ENCODE measurements at places on chromosomes 16 and 17.

DNA sequence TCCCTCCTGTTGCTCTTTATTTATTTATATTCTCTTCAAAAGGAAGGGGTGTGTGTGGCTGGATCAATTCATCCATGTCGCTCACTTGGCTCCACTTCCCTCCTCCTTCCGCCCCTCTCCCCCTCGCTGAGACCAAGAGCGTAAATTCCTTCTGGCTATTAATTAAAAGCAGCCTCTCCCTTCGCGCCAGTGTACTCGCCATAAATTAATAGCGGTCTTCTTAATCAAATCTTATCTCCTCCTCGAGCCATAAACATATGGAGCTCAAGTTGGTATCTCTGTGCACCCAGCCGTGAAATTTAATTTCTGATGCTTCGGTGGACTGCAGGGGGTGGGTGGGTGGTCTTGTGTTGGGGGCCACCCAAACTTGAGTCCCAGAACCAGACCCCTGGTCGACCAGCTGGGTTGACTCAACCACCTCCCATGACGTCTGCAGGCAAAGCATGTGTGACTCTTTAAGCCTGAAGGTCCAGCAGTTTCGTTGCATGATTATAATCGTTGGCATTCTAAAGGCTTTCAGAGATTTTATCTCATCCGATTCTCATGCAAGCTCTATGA, 57.9 kb downstream of the SDK2 start:
- DNase-seq: no peak

DNA sequence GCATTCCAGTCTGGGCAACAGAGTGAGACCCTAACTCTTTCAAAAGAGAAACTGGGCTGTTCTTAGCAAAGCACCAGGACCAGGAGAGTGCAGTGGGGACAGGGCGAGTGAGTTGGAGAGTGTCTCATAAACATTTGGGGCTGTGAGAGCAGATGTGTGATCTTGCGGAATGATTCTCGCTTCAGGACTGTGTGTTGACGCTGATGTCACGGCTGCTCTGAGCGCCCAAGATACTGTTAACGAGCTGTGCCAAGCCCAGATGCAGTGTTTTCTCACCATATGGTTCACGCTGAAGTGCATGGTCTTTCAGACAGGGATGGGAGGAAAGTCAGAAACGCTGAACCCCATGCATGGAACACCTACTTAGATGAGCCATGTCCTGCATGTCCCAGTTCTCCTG, 438.2 kb downstream of the HS3ST4 start:
- DNase-seq: no peak

DNA sequence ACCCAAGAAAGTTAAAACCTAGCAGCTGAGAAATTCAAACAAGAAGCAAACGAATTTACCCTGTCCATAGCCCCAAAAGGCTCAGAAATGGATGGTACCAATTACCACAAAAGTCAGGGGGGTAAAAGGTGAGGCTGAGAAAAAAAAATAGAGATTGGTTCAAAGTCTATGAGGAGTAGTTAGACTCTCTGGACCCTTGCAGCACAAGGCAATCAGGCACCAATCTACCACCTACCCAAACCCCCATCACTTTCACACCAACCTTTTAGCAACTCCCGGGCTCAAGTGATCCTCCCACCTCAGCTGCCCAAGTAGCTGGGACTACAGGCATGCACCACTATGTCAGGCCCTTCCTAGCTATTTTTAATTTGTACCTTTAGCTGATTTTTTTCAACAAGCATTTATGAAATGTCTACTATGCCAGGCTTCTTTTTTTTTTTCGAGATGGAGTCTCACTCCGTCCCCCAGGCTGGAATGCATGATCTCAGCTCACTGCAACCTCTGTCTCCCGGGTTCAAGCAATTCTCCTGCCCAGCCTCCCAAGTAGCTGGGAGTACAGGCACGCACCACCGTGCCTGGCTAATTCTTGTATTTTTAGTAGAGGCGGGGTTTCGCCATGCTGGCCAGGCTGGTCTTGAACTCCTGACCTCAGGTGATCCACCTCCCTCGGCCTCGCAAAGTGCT, 40.8 kb downstream of the USP32 start:
- no peak for DNase-seq

GRCh38 chr16:24499193-24499814, 40.1 kb upstream of the RBBP6 start:
- DNase-seq: no peak

GRCh38 chr16:48471435-48471834, 86.2 kb upstream of the SIAH1 start:
- no peak for DNase-seq

DNA sequence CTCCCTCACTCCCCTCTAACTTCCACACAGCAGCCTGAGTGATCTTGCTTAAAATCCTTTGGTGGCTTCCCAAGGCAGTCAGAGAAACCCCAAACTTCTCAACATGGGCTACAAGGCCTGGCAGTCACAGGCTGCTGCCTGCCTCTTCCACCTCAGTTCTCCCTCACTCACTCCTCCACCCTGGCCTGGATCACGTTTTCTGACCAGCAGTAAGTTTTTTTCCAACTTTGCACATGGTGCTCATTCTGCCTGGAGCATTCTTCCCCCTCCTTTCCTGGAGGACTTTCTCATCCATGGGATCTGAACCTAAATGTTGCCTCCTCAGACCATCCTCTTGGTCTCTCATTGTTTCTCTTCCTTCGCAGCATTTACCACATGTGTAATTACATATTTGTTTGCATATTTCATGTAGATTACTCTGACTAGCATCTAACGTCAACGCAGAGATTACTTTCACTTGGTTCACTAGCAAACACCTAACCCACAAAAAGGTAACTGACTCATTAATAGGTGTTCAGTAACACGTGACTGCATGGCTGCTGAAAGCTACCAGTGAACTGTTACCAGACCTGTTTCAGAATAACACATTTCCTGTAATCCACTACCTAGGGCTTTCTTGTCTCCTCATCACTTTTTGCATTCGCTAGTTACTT, 17.1 kb downstream of the GNA13 start:
- DNase-seq: no peak

DNA sequence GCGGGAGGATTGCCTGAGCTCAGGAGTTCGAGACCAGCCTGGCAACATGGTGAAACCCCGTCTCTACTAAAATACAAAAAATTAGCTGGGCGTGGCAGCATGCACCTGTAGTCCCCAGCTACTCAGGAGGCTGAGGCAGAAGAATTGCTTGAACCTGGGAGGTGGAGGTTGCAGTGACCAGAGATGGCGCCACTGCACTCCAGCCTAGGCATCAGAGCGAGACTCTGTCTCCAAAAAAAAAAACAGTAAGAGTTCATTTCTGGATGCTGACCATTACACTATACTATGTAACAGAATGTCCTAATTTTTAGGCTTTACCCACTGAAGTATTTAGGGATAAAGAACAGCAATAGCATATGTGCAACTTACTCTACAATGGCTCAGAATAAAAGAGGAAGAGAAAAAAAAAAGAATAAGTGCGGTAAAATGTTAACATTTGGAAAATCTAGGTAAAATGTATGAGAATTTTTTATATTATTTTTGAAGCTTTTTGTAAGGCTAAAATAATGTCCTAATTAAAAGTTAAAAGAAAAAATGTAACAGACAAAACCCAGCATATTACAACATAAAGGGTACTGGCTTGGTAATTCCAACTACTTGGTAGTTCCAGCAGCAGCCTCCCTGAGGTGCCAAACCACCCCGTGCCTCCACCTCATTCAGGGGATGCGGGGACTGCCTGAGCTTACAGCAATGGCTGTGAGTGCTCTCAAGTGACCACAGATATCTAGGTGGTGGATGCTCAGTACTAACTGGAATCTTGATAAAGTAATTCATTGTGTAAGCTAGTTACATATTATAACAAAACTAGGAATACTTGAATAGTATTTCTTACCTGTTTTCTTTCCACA, 10.9 kb downstream of the COPS3 start:
- no peak for DNase-seq

DNA sequence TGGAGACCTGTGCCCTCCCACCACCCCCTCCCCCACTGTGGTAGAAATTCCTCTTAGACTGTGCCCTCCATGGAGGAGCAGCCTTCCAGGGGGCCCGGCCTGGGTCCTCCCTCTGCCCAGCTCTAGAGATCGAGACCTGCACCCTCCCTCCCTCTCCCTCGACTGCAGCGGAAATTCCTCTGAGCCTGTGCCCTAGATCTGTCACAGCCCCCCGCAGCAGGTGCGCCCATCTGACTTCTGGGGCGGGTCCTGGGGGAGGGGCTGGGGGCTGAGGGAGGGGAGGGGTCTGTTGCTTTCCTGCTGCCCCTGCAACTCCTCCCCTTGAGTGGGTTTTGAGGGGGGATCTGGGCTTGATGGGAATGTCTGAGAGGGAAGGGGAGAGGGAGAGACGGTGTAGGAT, 177.8 kb upstream of the GSE1 start:
- no peak for DNase-seq

- no peak for DNase-seq
These were observed 379 bp downstream of the SNX29 start for GRCh38 chr16:11976850-11977375.

DNA sequence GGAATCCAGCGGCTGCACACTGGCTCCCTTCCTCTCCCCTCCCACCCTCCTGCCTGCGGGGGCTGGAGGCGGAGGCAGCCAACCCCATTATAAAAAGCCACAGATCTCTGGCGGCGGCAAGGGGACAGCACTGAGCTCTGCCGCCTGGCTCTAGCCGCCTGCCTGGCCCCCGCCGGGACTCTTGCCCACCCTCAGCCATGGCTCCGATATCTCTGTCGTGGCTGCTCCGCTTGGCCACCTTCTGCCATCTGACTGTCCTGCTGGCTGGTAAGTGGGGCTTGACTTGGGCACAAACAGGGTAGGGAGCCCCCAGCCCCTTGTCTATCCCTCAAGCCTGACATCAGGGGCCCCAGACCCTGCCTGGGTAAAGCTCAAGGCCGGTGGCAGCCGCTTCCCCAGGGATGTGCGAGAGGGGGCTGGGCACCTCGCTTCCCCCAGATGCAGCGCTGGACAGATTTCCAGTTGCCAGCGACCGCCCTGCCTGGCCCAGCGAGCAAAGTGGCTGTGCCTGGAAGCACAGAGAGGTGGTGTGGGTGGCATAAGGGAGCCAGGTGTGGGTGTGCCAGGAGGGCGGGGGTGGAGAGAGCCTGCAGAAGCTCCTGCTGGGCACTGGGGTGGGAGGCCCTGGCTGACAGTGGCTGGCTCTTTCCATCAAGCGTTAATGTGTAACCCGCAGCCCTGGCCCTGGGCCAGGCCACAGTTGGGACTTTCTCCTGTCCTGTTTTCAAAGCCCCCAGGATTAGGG, at the start of gene CX3CL1:
CX3CL1 (plus strand) TSS at position 119 of the 745 bp plus-strand sequence; CDS start at position 198, 79 bp downstream.
- no peak for DNase-seq

DNA sequence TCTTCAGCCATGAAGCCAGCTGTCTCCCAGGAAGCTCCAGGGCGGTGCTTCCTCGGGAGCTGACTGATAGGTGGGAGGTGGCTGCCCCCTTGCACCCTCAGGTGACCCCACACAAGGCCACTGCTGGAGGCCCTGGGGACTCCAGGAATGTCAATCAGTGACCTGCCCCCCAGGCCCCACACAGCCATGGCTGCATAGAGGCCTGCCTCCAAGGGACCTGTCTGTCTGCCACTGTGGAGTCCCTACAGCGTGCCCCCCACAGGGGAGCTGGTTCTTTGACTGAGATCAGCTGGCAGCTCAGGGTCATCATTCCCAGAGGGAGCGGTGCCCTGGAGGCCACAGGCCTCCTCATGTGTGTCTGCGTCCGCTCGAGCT, 14.1 kb downstream of the STH start:
- DNase-seq: no peak

- DNase-seq: no peak
These were observed 23.0 kb downstream of the PPL start for GRCh38 chr16:4913774-4914525.

DNA sequence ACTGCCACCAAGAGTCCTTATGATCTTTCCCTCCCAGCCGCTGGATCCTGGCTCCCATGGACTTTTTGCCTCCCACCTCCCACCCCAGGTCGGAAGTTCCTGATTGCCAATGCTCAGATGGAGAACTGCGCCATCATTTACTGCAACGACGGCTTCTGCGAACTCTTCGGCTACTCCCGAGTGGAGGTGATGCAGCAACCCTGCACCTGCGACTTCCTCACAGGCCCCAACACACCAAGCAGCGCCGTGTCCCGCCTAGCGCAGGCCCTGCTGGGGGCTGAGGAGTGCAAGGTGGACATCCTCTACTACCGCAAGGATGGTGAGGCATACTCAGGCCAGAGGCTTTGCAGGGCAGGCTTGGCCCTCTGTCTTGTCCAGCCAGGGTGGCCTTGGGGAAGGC, 893 bp downstream of the KCNH6 start:
- no peak for DNase-seq

DNA sequence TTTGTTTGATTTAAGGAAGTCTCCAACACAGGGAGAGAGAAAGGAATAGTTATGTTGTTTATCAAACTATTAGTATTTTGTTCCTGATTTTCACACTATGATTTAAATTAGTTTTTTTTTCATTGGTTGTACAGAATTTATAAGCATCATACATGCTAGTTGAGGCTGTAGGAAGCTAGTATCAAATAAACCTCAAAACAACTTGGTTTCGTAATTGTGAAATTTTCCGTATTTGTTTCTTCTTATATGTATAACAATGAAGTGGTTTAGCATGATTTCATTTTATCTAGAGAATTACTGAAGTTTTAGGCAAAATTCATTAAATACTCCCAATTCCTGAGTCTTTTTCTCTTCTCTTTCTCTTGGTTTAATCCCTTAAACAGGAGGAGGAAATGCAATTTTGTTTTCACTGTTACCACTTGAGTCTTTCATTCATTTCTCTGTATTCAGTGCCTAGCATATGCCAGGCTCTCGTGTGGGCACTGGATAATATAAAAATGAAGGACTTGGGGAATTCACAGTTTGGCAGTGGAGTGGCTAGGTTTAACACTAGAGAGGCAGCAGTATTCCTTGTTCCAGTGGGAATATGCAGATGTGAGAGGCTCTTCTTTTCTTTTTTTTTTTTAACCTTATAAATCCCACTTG, 1.8 kb downstream of the CYLD start:
- no peak for DNase-seq

DNA sequence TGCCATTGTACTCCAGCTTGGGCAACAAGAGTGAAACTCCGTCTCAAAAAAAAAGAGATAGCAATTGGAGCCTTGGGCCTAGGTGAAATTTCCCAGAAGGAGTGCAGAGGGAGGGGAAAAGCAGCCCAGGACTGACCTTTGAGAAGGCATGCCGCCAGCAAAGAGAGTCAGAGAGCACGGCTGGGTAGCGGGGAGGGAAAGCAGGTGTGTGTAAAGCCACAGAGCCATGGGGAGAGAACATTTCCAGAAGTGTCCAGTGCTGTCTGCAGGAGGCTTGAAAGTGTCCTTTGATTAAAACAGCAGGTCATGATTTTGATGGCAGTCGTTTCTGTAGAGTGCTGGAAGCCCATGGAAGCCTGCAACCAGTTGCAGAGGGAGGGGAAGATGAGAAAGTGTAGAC, 8.1 kb downstream of the C16orf54 start:
- no peak for DNase-seq

DNA sequence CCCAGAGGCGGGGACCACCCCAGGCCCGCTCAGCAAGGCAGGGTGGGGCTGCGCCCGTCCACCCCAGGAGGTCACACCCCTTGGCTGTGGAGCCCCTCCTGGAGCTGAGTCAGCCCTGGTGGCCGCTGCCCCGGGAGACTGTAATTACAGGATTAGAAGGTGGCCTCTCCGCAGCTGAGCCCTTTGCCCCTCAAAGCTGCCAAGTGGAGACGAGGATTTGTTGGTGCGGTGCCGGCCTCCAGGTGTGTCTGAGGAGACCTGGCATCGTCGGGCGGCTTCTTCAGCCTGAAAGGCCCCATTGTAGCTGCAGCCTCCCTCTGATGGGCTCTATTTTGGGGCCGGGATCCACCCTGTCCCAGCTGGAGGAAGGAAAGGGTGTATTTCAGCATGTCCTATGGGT, 22.7 kb upstream of the SPNS2 start:
- no peak for DNase-seq

- no peak for DNase-seq
These were observed 373.7 kb downstream of the HAPSTR1 start for GRCh38 chr16:9465161-9465560.

GRCh38 chr16:65889533-65889966, 476.9 kb upstream of the CDH5 start:
- no peak for DNase-seq

Data from stimulated activated CD4-positive, alpha-beta T cell treated with anti-CD3 and anti-CD28 coated beads, Interleukin-12 subunit alpha, Interleukin-12 subunit beta, amount 100 ng/mL, for 24 hours (primary cell).